ENCODE measurements at places on chromosomes 6 and 20. TPM values are rescaled to one million over a fixed set of nuclear protein-coding genes. Genes with fewer than 3 reads are reported as not detected.

OR2H2 gene
- total RNA-seq = not detected

DNA sequence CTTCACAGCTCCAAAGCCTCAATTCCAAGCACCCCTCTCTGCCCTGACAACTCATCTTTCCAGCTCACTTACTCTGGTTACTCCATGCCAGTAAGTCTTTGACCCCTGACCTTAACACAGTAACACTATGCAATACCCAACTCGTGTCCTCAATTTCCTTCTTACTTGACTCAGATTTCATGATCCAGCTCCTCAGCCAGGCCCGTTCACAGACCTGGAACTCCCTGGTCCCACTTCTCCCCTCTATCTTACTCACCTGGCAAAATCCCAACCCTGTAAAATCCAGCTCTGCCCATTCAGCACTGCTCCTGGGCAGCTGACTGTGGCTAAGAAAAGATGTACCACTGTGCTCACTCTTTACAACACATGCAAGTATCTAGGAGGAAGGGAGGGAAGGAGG lies 7.9 kb downstream of the GNL1 start:
- peaks cover 19% of the 10 kb centered on the region for H3K4me1 ChIP-seq
- H3K27me3 ChIP-seq = no peaks in the 10 kb centered on the region
- H3K27ac ChIP-seq = no peak overlapping the region
- DNase-seq = no peak
- H3K36me3 ChIP-seq = peaks cover 44% of the 10 kb centered on the region

GRCh38 chr20:44910690-44911262 lies 916 bp downstream of the PABPC1L start:
- H3K4me1 ChIP-seq = peaks cover 19% of the 10 kb centered on the region
- H3K27ac ChIP-seq = no peak overlapping the region
- DNase-seq = no peak
- H3K36me3 ChIP-seq = peaks cover 27% of the 10 kb centered on the region
- peak overlapping the region; percentile 61 for H3K4me3 ChIP-seq

DNA sequence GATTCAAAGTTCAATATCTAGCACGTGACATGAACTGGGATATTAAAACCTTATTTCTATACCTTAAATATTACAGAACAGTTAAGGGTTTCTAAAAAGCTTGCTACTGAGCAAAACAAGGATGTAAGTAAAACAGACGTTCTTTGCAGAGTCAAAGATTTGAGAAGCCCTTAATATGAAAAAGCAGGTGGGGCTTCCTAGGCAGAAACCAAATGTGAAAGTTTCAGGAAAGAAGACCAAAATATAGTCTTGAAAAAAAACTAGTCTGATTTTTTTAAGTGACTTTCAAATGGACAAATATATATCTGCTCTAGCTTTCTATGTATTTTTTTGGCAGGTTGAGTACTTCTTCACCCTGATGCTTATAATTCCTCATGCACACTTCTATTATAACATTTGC lies 63.2 kb downstream of the TNFRSF21 start:
- H3K4me3 ChIP-seq = no peak overlapping the region
- no peak for DNase-seq
- peaks cover 7% of the 10 kb centered on the region for H3K4me1 ChIP-seq
- H3K27ac ChIP-seq = no peak overlapping the region

DNA sequence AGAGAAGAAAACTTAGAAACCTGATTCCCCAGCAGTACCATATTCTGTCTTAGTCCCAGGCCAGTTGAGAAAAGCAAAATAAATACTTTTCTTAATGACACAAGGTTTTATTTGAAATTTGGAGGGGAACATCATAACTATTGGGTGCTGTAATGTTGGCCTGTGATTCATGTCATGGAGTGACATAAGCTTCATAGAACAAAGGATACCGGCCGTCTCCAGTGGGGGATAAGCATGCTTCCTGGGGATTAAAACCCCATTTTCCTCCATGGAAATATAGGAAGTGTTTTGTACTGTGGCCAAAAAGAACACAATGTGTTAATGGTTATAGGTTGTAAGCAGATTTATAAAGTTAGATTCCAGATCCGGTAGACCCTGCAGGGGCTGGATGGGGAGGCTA lies 18.0 kb downstream of the MTHFD1L start:
- no peak overlapping the region for H3K27ac ChIP-seq
- no peak overlapping the region for H3K4me3 ChIP-seq
- no peaks in the 10 kb centered on the region for H3K27me3 ChIP-seq

All from CD4-positive, alpha-beta memory T cell (primary cell).